ENCODE measurements at places on chromosomes 16 and 17.

GRCh38 chr17:75475851-75476250 lies 19.4 kb downstream of the TMEM94 start:
- DNase-seq = peak; percentile 77

DNA sequence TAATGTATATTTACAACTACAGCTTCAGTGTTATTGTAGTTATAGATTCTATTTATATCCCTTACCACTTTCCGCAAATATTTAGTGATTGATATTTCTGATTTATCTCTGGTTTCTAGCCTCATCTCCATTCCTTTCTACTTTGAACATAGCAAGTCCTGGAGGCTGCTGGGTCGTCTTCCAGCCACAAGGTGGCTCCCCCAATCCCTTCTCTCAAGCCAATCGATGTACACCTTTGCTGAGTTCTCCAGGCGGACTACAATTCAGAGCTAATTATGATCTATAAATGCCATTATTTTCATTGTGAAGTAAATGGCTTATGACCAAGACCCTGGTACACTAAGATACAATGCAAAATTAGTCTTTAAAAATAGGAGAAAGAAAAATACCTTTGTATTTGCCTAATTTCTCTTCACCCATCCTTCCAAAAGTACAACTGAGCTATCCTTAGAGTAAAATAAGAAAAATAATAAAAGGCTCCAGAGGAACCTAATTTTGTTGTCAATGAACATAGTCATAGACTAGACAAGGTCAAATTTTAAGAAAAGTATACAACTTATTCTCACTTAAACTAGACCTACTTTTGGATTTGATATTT lies 122.1 kb downstream of the SKAP1 start:
- no peak for DNase-seq

- no peak for DNase-seq
Measured at GRCh38 chr16:89104930-89105571, 11.4 kb downstream of the ACSF3 start.

DNA sequence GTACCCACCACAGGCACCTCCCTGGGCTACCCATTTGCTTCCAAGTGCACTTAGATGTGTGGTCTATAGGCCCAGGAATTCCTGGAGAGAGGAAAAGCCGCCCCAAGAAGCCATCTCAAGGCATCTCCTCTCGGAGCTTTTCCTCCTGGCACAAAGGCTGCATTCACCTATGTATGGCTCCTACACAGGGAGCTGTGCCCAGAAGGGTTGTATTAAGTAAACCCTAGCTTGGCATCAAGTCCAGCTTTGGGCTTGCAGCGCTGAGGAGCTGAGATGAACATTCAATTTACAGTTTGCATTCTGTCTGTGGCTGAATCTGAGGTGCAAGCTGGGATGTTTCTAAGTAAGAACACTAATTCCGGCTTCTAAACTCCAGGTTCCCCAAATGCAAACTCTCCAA lies 81.3 kb downstream of the CDYL2 start:
- DNase-seq = no peak

GRCh38 chr17:6487251-6488007 lies 43.2 kb downstream of the PIMREG start:
- DNase-seq = no peak

- no peak for DNase-seq
Measured at GRCh38 chr16:67149276-67150046, 1.3 kb downstream of the B3GNT9 start.

DNA sequence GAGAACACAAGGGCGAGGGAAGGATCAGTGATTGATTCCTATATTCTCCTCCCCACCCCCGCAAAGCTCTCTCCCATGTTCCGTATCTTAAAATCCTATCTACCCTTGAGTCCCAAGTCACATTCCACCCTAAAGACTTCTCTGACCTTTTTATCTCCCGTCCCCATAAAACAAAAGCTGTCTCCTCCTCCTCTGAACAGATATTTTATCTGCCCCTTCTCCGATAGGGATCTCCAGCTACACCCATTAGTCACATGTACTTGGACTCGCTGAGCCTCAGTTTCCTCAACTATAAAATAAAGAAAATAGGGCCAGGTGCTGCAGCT lies 12.8 kb downstream of the GGA2 start:
- no peak for DNase-seq

- DNase-seq = peak; percentile 66
Measured at GRCh38 chr16:72937360-72937759, 110.6 kb downstream of the ZFHX3 start.

GRCh38 chr17:33055171-33055611 lies 63.5 kb downstream of the SPACA3 start:
- no peak for DNase-seq

GRCh38 chr17:28973425-28973824 lies 22.1 kb upstream of the PHF12 start:
- peak; percentile 82 for DNase-seq

GRCh38 chr17:55327225-55328088 lies 62.7 kb downstream of the HLF start:
- DNase-seq = no peak

DNA sequence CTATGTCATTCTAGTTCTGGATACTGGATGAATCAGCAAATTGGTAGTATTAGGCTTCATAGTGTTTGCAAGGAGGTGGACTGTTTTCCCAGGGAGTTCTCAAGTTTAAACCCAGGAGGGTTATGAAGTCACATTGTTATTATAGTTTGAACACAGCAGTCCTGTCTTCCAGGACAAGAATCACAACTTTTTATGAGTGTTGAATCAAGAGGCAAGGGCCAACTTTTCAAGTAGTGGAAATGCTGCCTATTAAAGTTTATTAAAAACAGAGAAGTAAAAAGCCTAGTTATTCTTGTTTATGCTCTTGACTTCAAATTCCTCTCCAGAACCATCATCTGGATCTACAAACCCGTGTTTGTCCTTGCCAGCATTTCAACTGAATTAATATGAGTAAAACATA lies 86.3 kb upstream of the GOT2 start:
- DNase-seq = no peak

- DNase-seq = no peak
Measured at GRCh38 chr17:72419866-72420774, 299.3 kb downstream of the SOX9 start.

- DNase-seq = no peak
Measured at GRCh38 chr17:1073241-1073962, 76.5 kb downstream of the TIMM22 start.

DNA sequence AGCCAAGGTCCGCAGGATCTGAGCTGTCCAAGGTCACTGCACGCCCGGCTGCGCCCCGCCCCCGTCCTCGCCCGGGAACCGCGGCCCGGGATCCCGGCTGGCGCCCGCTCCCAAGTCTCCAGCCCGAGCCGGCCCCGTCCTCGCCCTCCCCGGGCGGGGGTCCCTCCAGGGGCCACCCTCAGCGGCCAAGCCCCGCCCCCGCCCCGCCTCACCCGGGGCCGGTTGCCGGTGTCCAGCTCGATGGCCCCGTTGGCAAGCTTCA lies 216 bp downstream of the VPS9D1 start:
- no peak for DNase-seq

- DNase-seq = peak; percentile 66
Measured at GRCh38 chr16:24689128-24689527, 40.3 kb upstream of the TNRC6A start.

DNA sequence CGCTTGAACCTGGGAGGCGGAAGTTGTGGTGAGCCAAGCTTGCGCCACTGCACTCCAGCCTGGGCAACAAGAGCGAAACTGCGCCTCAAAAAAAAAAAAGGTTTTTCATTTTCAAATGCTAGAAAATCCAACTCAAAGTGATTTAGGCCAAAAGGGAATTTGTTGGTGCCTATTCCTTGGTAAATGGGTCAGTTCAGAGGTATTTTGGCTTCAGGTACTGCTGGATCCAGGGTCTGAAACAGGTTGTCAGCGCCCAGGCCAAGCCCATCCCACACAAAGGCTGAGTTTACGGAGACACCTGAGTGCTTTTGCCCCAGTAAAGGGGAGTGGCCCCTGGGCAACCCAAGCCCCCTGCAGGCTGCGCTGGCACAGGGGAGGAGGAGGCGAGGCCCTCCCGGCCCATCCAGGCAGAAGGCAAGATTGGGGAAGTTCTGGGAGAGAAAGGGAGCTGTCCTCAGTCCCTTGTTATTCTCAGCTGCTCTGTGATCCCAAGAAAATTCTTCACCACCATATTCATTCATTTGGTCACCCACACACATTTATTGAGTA lies 8.5 kb upstream of the JPH3 start:
- no peak for DNase-seq

GRCh38 chr17:882827-883585 lies 96.6 kb downstream of the NXN start:
- DNase-seq = peak; percentile 77

DNA sequence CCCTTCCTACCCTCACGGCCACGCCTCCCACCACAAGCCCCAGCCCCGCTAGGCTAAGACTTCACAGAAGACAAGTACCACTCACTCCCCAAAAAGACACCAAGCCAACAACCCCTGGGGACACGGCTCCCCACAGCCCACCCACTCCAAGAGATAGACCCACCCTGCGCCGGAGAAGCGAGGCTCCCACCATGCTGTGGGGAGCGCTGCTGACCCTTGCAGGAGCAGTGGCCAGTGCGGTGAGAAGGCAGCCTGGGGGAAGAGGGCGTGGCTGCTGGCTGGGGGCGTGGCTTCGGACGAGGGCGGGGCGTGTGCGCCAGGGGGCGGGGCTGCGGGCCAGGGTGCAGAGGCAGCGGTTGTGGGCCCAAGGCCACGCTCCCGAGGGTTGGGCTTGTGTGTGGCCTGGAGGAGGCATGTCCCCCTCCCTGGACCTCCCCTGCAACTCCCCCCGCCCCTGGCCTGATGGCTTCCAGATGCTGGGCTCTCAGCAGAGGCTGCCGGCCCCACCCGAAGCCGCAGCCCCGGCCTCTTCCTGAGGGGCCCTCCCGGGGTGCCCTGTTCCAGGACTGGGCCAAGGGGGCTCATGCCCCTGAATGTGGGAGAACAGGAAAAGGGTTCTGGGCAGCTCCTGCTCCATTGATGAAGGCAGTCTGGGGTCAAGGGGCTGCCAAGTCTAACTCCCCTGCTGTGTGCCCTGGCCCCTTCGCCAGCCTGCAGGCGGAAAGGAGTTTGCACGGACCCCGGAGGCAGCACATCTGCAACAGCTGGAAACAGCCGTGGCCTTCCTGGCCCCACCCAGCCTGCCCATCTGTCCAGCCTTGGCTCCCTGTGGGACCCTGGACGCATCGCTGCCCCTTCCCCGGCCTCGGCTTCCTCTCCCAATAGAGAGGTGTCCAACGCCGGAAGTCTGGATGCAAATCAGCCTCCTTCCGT lies 9.1 kb downstream of the TFAP4 start:
- no peak for DNase-seq

Data from cardiac septum (tissue), 1 donor.